NCI-H2227 treated with DMSO at 0.1 percent for 48 hours (cell line): ENCODE measurements at places on chromosomes 11 and 22.

DNA sequence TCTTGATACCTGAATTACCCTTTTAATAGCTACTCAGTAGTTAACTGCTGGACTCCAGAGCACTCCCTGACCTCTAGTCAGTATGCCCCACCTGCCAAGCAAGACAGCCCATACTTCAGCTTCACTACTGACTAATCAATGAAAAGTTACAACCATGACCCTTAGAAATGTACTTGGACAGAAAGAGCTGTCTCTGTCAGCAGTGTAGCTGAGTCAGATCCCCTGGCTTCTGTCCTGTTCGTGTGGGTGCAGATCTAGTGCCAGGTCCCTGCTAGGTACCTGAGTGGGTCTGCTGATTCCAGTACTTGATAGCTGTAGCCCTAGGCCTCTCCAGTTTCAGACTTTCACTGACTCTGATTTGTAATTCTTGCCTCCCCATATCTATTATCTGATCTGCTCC is 265.8 kb upstream of the POU2AF2 start:
- no peak for DNase-seq

DNA sequence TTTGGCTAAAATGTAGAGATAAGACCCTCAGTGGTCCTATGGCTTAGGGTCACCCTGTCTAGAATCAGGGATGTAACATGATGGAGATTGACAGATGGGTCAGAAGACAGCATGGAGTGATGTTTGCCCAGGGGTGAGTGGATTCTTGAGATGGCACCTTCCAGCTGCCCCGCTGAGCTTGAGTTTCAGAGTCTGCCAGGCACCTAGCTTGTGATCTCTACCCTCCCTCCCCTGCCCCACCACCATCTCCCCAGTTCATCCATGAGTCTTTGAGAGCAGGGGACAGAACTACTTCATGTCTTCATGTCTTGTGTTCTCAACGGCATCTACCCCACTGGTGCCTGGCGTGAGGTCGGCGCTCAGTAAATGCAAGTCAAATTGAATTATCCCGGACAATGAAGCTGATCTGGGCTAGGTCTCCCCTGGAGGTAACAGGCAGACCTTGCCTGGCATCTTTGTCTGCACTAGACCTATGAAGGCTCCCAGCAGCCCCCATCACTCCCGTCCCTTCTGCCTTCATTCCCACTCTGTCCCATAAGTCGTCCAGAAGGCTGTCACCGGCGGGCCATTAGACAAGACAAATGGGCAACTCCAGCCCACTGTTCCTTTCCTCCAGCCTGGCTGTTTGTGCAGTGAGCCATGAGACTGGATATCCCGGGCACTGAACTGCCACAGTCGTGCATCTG is 239.2 kb upstream of the TBCEL start:
- DNase-seq = no peak

GRCh38 chr11:11035331-11035730 is 177.5 kb upstream of the ZBED5 start:
- DNase-seq = no peak

DNA sequence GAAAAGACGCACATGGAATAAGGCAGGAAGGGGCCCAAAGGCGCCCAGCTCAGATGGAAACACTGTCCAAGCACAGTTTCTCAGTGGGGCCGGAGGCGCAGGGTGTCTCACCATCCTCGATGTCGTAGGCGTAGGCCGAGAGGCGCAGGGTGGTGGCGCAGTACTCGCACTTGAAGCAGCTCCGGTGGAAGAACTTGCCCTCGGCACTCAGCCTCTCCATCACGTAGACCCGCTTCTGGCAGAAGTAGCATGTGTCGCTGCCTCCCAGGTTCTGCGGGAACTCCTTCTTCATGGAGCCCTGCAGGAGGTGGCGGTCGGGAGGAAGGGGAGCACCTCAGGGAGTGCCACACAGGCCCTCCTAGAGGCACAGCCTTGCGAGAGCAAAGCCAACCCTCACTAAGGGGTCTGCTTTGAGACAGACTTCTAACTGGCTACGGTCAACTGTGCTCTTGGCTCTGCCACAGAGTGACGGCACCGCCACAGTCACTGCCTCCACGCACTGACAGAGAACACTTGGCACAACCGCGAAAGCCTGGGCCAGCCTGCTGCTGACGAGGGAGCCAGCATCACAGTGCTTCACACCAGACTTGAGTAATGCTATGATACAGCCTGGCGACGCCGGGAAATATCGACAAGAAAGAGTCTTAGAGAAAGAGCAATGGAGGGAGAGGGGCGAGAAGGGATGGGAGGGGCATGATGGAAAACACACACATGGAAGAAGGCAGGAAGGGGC is 97.6 kb upstream of the BID start:
- DNase-seq = no peak

GRCh38 chr22:38097557-38098409 is 12.7 kb downstream of the BAIAP2L2 start:
- peak; percentile 45 for DNase-seq

DNA sequence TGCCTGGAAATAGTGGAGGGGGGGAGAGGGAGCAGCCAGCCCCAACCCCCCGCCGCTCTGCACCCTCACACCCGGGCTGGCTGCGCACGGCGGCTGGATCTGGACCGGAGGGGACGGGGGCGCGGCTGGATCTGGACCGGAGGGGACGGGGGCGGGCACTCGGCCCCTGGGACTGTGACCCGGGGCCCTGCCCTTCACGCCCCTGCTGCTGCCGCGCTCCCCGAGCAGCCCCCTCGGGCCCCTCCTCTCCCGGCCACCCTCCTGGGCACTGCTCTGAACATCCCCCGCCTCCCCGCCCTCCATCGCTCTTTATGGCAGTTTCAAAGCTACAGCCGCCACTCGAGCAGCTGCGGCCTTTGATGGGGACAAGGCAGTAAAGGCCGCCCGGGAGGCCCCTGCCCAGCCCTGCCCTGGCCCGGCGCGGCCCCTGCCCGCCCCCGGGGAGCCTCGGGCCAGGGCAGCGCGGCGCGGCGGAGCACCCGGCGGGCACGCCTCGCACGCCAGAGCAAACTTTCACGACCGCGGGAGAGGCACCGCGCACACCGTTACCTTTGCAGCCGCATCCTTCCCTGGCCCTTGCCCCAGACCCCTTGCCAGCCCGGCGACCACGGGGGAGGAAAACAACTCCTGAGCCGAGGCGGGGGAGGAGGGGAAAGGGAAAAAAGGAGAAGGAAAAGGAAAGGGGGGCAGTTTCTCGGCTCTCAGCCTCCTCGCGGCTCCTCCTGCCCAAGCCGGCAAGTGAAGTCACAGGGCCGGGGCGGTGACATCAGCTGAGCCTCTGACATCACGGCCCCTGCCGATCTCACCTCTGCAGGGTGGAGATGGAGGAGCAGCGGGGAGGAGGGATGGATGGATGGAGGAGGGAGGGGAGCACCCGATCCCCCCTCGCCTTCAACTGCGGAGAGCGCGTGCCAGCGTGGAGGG is 13.1 kb upstream of the TCF20 start:
- DNase-seq = peak; percentile 52

DNA sequence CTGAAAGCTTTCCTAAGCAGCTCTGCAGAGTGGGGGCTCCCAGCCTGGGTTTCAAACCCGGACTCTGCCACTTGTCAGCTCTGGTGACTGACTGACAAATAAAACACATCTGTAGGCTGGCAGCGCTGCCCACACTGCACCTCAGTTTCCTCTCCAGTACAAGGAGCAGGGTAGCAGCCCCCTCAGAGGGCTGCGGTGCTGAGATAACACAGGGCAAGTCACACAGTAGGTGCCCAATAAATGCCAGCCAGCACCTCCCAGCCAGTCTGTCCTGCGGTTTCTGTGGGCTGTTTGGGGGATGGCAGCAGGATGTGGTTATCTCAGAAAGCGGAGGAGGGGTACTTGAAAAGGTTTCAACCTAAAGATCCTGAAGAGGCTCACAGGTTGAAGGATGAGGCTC is 1.5 kb downstream of the SYT12 start:
- DNase-seq = no peak

DNA sequence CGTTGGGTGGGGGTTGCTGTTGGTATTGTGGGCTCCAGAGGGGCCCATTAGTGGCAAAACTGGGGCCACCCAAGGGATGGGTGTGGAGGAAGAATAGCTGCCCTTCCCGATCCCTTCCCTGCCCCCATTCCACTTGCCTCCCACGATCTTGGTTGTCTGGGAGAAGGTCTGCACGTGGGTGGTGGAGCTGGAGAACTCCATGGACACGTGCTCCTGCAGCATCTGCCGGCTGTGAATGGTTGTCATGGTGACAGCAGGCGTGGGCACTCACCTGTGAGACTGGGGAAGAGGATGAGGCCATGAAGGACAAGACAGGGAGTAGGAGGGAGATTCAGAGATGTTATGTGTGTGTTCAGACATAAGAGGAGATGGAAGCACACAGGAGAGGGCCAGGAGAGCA is 2.0 kb downstream of the IGSF22 start:
- DNase-seq = no peak

DNA sequence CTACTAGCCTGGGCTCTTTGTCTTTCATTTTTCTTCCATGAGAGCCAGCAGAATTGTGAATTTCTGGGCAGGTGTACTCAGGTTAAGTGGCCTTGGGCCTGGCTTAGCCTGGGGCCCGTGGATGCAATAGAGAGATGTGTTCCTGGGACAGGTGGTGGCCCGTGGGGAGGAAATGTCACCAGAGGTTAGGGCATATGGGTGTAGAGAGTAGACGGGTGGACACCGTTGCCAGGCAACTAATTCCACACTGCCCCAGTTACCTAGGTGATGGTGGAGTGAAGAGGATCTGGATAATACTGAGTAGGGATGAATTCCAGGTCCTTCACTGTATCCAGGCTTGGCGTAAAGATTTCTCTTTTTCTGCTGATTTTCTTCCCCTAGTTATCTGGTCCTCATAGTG is 175.0 kb downstream of the INSC start:
- DNase-seq = peak; percentile 52

- peak; percentile 16 for DNase-seq
These were observed 554 bp upstream of the NRIP3 start for GRCh38 chr11:9004183-9004926.

GRCh38 chr11:43830928-43831440 is 49.6 kb upstream of the ALKBH3 start:
- DNase-seq = no peak

DNA sequence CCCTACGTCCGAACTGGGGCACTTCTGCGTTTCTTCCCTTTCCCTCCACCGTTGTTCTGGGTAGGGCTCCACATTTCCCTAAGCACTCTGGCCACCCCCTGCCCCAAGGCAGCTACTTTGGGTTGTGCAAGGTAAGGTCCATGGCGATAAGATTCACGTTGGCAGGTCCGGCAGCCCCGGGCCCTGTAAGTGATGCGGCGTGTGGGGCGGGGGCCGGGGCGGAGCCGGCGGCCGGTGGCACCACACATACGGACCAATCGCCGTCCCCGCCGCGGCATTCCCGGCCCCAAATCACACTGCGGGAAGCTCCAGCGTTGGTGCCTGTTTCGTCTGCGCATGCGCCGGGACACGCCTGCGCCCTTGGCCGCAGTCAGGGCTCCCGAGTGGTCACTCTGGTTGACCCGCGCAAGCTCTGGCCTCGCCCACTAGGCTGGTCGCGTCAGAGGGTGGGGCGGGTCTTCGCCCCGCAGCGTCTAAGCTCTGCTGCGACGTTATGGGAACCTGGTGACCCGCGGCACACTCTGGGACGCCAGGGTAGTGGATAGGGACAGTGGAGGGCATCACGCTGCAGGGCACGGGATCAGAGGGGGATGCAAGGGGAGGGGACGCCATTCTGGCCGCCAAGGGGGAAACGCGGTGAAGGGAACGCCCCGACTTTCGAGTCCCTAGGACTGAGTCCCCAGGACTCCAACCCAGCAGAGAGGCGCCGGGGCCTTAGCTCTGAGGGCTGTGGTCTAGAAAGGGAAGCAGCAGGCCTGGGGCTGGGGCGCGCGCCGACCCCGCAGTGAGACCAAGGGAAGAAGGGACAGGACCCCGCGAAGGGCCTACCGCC is 1.6 kb downstream of the FADS1 start:
- DNase-seq = peak; percentile 91

- DNase-seq = no peak
These were observed 1.6 kb downstream of the SLC22A12 start for GRCh38 chr11:64592656-64593055.

DNA sequence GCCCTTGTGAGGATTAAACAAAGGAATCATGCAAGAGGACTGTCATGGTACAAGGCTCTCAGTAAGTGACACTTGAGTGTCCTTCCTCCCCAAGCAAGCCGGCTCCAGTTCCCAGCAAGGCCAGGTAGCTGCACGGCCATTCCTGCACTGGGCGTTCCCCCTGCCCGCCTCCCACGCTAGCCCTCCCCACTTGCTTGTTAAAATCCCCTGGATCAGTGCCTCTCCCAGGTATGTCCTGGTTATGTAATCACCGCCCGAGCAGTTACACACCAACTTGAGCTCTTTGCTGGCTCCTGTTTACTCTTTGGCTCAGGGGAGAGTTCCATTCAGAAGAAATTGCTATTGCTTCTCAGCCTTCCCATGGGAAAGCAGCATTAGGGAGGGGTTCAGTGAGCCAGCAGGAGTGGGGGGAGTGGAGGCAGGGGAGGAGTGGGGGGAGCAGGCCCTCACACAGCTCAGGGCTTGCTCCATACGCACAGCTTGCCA is 19.4 kb upstream of the MYEOV start:
- no peak for DNase-seq

GRCh38 chr22:49368976-49369725 is 458.5 kb downstream of the BRD1 start:
- DNase-seq = no peak

DNA sequence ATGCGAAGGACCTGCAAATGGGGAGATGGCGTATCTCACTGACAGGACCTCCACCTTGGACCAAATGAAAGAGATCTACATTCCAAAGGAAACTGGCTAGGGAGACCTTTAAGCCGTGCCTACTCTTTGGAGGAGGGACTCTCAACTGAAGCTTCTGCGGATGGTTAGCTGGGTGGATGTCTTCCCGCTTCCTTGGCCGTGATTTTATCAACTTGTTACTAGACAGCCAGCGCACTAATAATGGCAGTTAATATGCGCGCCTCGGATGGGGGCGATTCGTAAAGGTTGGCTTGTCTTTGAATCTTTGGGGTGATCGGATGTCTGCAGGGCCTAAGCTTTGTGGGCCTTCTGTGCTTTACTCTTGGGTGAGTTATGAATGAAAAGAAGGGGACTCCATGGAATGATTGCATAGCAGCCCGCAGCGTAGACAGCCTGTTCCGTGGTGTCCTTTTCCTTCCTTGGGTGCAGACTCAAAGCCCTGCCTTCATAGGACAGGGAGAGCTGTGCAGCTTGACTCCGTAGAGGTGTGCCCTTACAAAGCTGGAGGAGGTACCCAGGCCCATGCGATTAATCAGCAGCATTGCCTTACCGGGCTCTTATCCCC is 1.5 kb downstream of the ZNRF3 start:
- DNase-seq = no peak
